ENCODE measurements at places on chromosomes 11 and 22.

DNA sequence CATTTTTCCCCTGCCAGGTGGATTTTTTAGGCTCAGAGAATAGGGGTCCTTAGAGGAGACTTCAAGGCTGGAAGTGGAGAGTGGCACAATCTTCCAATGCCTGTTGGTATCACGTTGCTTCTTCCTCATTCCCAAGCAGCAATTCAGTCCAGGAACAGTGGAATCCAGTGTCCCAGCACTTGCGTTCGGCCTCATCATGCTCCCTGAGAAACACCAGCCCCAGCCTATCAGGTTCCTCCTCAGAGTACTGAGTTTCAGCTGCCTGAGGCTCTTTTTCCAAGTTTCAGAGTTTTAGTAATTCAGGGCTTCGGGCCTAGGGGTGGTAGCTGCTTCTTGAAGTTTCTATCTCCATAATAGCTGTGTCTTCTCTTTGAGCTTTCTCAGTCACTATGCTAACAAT lies 31.9 kb upstream of the NRGN start:
- DNase-seq = no peak

DNA sequence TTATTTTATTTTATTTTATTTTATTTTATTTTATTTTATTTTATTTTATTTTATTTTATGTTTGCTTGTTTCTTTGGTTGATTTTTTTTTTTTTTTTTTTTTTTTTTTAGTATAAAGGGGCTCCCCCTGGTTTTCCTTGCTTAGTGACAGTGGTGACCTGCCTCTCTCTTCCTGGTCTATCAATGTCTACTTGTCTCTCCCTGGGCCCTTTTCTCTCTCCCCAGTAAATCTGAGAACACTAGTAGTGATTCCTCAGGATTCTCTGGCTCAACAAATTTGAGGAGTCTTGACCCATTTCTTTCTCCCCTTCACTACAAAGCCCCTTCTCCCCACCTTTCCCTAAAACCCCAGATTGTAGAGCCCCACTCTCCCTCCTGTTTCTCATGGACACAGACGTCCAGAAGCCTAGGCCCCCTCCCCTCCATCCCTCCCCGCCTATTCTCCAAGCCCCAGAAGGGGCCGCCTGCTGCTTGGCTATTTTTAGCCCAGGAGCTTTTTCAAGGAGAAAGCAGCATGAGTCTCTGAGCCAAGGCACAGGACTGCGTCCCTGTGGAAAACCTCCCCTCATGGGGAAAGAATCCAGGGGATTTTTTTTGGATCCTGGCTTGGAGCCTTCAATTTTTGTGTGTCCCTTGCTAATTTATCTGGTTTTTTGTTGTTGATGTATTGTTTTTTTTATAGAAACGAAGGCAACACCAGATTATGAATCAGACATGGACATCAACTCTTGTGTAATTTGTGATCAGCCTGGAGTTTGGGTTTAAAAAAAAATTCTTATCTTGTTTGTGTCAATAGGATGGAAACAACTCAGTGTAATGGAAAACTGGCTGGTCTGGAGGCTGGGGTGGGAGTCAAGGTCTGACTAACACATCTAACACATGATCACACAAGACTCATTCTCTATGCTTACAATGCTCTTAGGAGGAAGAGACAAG lies 17.5 kb upstream of the ACCSL start:
- no peak for DNase-seq

GRCh38 chr11:18394928-18395734 lies 768 bp downstream of the LDHA start:
- no peak for DNase-seq

DNA sequence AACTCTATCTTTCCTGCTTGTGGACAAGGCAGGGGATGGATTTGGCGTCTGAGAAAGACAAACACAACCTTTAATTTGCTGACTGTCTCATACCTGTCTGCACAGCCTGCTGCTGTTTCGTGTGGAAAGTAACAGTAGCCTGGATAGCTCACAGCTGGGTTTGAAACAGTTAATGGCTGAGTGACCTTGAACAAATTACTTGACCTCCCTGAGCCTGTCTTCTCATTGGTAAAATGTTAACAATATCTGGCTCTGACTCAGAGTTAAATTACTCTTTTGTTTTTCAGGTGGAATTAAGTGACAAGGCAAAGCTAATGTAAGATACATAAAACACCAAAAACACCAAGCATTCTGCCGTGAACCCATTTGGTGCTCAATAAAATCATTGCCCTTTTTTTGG lies 41.1 kb upstream of the ADA2 start:
- no peak for DNase-seq

DNA sequence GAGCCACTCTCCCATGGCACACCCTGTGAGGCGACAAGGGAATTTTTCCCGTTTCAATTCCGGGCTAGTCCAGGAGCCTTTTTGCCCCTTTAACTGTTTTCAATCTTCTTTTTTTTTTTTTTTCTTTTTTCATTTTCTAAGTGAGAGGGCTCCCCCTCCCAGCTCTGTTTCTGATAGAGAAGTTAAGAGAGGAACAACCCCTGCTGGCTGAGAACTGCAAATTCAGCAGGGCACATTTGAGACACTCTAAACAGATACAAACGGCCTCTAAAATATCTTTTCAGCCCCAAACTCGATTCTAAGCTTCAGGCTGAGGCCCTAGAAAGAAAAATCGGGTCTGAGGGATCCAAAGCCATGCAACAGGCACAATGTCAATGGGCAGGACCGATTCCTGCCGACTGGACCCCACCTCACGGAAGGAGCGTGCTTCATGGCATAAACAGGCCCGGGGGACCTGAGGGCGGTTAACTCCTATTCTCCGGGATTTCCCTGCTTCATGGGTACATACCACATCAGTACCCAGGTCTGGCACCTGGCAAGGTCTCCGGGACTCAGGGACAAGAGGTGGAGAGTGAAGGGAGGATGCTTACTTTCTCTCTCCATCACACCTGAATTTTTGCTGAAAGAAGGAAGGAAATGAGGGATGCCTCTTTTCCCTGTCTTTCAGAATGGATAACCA lies 627.5 kb downstream of the BUD13 start:
- DNase-seq = no peak

DNA sequence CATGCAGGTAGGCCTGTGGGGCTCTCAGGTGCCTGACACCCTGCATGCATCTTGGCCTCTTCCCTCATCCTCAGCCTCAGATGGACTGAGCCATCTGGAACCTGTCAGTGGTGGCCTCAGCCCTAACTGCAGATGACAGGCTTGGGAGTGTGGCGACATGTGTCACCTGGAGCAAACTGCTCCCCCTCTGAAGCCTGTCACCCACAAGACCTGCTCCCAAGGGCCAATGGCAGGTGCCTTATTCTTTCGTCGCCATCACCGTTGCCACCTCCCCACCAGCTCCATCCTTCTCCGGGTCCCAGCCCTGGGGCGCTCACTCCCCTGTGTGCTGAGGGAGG lies 3.6 kb upstream of the SEPTIN5 start:
- no peak for DNase-seq

DNA sequence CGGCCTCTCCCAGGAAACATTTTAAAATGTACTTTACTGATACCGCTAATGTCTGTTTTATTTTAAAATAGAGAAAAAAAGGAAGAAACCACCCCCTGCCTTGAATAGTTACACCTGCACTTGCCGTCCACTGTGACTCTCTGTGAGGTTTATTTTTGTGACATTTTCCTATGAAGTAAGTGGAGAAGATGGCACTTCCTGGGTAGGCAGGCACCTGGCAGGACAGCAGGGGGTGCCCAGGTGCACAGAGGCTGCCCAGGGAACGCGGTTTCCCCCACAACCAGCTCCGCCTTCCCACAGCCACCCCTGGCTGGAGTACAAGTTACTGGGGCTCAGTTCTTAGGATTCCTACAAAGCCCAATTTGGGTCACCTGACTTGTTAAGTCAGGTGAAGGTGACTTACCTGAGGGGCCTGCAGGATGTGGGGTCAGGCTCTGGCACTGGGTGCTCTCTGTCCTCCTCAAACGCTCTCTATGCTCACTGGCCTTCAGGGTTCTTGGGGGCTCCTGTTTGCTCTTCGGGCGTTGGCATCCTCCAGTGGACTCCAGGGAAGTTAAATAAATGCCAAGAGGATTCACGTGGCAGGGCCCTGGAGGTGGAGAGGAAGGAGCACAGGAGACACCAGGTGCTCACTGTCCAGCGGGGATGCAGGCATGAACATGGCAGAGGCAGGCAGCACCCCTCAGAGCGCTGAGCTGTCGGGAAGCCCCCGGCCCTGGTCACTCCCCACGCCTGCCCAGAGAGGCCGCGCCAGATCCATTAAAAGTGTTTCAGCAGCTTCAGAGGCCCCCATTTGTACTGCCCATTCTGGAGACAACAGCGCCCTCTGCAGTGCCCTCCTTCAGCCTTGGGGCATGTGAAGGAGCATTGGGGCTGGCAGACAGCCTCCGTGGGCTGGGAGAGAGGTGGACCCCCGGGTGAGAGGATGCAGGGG lies 1021.2 kb downstream of the TBC1D22A start:
- DNase-seq = no peak

DNA sequence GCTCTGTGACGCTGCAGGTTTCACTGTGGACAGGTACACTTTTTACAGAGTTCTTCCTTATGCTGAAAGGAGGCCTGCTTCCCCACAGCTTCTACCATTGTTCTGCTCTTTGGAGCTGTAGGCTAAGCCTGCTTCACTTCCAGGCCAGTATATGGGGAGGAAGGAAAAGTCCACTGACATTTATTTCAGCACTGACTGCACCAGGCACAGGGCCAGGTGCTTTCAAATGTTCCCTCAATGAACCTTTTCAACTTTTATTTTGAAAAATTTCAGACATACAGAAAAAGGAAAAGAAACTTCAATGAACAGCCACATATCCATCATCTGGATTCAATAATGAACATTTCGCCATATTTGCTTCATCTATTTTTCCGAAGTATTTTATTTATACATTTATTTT lies 22.0 kb downstream of the POU2F3 start:
- DNase-seq = no peak

Measured in esophagus squamous epithelium (tissue), 5 donors.